Hematopoietic multipotent progenitor cell treated with erythropoietin and hydrocortisone succinate and interleukin-3 and kit ligand, for 4 days (in vitro differentiated cells): ENCODE measurements at places on chromosomes 13 and 19.

DNA sequence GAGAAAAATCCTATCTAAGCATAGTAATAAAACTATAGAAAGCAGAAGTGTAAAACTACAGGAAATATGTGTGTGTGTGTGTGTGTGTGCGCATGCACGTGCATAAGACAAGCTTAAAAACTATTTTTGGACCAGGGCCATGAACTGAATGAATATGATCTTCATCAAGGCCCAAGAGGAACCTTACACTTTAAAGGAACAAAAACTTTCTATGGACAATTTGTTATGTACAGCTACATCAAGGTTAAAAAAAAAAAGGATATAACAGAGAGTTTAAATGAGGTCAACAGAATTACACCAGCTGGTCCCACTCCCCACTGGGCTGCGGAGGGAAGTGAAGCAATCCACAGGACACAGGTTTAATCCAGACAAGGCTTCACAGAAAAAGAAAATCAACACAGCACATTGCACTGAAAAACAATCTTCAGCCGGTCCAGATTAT is 151.1 kb downstream of the LHFPL6 start:
- DNase-seq: peak; percentile 94

- DNase-seq: no peak
Measured at GRCh38 chr19:48798937-48799336, 11.9 kb downstream of the BCAT2 start.

- DNase-seq: no peak
Measured at GRCh38 chr13:110106726-110107125, 200.2 kb downstream of the COL4A1 start.

DNA sequence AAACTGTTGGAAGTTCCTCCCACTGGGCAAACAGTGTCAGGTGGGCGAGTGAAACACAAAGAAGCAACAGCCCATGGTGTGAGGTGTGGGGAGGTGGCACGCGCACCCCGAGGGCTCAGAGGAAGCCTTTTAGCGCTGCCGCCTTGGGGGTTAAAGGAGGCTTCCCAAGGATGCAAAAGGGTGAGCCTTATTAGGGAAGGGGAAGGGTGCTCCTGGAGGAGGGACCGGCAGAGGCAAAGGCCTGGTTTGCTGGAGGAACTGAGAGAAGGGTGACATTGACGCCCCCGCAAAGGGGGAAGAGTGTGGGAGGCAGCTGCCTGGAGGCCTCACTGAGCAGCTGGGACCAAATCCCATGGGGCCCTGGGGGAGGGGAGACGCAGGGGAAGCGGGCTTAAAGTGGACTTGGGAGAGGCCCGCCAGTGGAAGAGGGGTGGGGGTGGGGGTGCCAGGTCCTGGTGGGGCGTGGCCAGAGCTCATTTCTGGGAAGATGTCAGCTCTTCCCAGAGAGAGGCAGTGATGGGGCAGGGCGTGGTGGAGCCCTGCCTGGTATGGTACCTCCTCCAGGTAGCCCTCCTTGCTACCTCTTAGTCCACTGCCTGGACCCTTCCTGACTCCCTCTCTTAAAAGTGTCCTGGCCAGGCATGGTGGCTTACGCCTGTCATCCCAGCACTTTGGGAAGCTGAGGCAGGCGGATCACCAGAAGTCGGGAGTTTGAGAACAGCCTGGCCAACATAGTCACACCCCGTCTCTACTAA is 12.0 kb upstream of the FCHO1 start:
- no peak for DNase-seq

DNA sequence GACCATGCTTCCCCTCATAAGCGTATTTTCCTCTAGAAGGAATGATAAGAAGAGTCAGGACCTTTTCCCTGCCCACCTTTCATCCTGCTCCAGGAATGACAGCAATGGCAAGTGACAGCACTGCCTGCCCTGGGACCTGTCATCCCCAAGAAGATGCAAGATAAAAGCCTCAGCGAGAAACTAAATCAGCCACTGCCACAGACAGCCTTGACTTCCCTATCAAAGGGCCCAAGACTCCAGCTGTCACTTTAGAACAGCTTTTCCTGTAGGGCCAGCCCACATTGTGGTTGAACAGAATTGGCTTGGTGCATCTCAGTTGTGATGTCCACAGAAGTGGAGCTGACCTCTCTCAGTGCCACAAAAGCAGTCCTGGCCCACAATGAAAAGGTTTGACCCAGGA is 1.1 kb downstream of the RAB8A start:
- DNase-seq: peak; percentile 94

DNA sequence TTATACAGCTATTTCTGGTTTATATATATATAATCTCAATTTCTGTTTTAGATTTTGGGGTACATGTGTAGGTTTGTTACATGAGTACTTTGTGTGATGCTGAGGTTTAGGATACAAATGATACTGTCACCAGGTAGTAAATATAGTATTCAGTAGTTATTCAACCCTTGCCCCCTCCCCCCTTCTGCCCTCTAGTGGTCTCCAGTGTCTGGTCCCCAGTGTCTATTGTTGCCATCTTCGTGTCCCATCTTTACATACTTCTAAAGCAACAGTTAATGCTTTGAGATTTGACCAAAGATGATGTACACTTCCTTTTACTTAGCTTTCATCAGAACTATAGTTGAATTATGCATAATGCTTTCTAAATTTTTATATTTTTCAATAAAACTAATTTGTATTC is 1623.4 kb upstream of the PRR20A start:
- peak; percentile 23 for DNase-seq

DNA sequence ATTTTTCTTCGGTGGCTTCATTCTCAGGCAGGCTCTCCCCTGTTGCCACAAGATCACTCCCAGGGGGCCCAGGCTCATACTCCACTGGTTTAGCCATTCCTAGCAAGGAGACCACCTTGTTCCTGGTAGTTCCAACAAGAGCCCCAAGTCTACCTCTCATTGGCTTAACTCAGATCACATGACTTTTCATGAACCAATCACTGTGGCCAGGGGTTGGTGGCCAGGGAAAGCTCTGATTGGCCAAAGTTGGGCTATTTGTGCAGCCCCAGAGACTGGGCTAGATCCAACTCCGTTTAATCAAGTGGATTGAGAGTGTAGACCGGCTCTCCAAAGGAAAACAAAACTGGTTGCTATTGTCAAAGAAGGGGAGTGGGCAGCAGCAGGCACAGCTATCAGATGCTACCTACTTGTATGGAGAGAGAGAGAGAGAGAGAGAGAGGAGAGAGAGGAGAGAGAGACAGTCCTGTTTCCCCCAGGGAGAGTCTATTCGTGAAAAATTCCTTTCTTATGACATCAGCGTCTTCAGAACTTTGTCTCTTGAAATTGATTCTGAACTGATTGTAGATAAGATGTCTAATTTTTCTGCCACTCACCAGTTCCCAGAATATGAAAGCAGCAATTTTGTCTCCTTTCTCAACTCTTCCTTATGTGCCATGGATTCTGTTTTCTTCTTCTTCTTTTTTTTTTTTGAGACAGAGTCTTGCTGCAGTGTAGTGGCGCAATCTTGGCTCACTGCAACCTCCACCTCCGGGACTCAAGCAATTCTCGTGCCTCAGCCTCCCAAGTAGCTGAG is 5.9 kb downstream of the CEACAM19 start:
- DNase-seq: peak; percentile 32

- peak; percentile 46 for DNase-seq
Measured at GRCh38 chr13:29457299-29457698, 138.2 kb downstream of the SLC7A1 start.
